ENCODE measurements at places on chromosomes 12 and 14. TPM values are rescaled to one million over a fixed set of nuclear protein-coding genes. Genes with fewer than 3 reads are reported as not detected.
A peak's percentile ranks its signal among the peaks of the same experiment; 100 is the strongest.

DNA sequence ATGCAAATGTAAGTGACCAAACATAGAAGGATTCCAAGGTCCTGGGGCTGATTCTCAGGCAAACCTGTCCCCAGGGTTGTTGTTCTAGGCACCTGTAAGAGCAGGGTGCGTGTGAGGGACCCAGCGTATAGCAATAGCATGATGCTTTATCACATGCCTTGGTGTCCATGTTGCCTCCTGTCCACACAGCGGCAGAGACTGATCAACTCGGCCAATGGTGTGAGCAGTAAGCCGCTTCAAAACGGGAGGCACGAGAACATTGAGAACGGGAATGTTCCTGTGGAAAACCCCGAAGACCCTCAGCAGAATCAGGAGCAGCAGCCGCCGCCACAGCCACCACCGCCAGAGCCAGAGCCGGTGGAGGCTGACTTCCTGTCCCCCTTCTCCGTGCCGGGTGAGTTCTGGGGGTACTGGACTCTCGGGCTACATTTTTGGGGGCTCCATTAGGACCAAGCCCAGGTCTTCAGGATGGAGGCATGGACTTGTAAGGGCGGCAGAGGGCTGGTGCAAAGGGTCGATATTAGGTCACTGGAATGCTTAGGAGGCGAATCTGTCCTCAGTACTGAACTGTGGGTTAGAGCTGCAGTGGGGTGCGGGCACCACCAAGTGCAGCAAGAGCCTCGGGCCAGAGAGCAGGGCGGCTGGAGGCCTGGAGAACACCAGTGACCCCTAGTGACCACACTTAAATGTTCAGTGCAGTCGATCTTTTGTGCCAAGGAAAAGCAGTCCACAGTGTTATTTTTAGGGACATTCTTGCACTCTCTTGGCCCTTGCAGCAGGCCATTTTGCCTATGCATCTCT lies 57.2 kb upstream of the RIN3 start:
- no peaks in the 10 kb centered on the region for H3K27me3 ChIP-seq
- H3K27ac ChIP-seq = no peak overlapping the region
- no peak overlapping the region for H3K4me3 ChIP-seq
- peaks cover 10% of the 10 kb centered on the region for H3K4me1 ChIP-seq
- no peaks in the 10 kb centered on the region for H3K36me3 ChIP-seq

- H3K36me3 ChIP-seq = no peaks in the 10 kb centered on the region
- peaks cover 53% of the 10 kb centered on the region for H3K4me1 ChIP-seq
- peak overlapping the region; percentile 67 for H3K4me3 ChIP-seq
- DNase-seq = no peak
Observed at GRCh38 chr14:41605550-41606281, 960 bp upstream of the LRFN5 start.

DNA sequence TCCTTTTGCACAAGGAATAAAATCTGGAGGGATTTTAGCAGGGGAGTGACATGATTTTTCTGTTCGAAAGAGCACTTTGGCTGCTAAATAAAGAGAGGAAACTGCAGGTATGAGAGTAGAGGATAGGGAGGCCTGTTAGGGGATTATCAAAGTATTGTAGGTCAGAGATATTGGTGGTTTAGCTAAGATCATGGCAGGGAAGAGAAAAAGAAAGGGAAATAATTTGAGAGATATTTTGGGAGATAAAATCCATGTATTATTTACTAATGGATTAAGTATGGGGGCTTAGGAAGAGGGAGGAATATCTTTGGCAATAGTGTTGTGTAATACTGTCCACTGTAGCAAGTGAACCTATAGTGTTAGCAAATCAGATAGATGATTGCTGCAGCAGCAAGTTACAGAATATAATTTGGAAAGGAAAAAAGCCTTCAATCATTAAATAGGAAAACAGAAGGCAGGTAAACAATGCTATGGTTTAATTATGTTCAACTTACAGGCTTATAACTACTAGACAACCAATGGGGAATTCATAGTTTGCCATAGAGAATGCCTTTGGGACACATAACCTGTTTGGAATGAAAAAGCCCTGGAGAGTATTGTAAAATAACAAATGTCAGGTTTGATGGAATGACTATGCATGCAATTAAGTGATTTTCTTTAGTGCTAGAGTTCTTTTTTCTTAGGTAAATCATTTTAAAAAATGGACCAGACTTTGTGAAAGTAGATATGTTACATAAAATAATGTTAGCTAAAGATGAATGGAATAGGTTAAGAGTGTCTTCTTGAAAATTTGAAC lies 50.5 kb downstream of the ADIPOR2 start:
- no peak overlapping the region for H3K4me3 ChIP-seq
- DNase-seq = no peak
- no peaks in the 10 kb centered on the region for H3K27me3 ChIP-seq
- peaks cover 40% of the 10 kb centered on the region for H3K4me1 ChIP-seq
- H3K36me3 ChIP-seq = no peaks in the 10 kb centered on the region

GRCh38 chr14:52267501-52268278 lies at the start of gene PTGDR:
Gene PTGDR, plus strand, starts transcription at chr14:52267698. Its CDS starts 117 bp downstream, at chr14:52267815.
- H3K27ac ChIP-seq = peak within 1 kb of the TSS; percentile 3
- H3K27me3 ChIP-seq = peaks cover 46% of the 10 kb centered on the region
- peak within 1 kb of the TSS; percentile 58 for H3K4me3 ChIP-seq

GRCh38 chr12:55820679-55821078 lies 2.8 kb downstream of the ORMDL2 start:
- no peak for DNase-seq
- H3K36me3 ChIP-seq = peaks cover 51% of the 10 kb centered on the region
- H3K4me3 ChIP-seq = no peak overlapping the region
- peaks cover 23% of the 10 kb centered on the region for H3K4me1 ChIP-seq

GRCh38 chr12:18320976-18321375 lies 59.7 kb downstream of the PIK3C2G start:
- H3K27ac ChIP-seq = no peak overlapping the region
- no peak overlapping the region for H3K4me3 ChIP-seq
- no peaks in the 10 kb centered on the region for H3K36me3 ChIP-seq
- H3K27me3 ChIP-seq = no peaks in the 10 kb centered on the region

DNA sequence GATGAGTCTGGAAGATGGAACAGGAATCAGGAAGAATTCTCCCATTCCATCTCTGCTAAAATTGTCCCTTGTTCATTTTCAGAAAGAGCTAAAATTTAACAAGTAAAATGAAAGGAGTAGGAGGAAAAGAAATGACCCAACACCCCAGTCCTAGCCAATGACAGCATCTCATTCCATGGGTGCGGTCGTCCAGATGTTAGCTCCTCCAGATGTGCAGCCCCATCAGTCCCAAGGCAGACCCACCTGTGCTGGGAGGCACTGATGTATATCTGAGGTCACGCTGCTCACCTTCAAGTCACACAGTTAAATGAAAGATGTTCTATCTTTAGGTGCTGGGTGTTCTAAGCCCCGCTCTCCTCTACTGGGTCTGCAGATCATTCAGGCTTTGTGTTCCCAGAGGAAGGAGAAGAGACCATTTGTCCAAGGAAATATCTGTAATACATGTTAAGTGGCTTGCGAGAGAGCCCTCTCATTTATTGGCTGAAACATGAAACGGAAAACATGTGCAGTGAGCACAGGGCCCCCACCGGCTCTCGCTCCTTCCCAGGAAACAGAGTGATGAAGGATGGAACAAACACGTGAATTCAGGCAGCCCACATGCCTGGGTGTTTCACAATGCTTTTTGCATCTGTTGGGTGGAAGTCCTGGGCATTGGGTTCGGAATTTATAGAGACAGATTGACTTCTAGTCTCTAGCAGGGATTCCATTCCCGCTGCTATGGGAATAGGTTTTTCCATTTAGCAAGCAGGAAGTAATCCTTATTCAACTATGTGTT lies 294.6 kb downstream of the NUAK1 start:
- peaks cover 20% of the 10 kb centered on the region for H3K4me1 ChIP-seq
- no peak overlapping the region for H3K27ac ChIP-seq
- H3K4me3 ChIP-seq = no peak overlapping the region
- no peaks in the 10 kb centered on the region for H3K27me3 ChIP-seq
- DNase-seq = peak; percentile 74
- no peaks in the 10 kb centered on the region for H3K36me3 ChIP-seq

DNA sequence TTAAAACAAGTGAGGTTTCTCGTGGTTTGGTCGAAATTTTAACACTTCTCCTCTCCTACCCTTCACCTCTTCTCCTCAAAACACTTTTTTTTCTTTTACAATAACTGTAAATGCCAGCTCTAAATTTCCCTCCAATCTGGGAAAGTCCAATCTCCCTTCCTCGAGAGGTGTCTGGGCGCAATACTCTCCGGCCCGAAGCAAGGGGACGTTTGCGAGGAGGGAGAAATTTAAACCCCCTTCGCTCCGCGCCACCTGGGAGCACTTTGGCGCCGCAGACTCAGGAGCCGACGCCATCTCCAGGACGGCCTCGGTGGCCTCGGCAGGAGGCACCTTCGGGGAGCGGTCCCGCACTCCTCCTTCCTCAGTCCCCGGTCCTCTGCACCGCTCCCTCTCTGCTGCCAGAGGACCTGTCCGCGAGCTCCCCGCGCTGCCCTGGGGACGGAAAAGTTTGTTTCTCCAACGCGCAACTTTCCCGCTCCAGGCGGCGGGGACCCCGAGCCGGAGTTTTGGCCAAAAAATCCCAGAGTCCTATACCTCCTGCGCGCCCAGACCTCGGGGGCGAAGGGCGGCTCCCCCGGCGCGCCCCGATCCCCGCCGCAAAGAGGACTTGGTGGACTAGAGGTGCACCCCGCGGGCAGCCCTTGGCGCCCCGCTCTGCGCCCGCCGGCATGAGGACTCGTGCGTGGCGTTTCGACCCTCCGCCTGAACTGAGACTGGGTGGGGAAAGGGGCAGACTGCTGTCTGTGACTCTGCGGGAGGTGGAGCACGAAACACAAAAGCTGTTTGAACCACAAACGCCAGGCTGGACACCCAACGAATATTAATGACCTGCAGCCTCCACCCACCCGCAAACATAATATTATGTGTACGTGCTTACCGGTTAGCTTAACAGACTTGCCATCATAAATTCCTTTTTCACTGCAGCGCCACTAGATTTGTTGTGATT lies 95.2 kb upstream of the HMGA2 start:
- H3K4me3 ChIP-seq = peak overlapping the region; percentile 13
- H3K27ac ChIP-seq = no peak overlapping the region
- no peaks in the 10 kb centered on the region for H3K36me3 ChIP-seq
- peaks cover 20% of the 10 kb centered on the region for H3K27me3 ChIP-seq
- peak; percentile 86 for DNase-seq
- H3K4me1 ChIP-seq = peaks cover 10% of the 10 kb centered on the region

Gene IAPP
- total RNA-seq = not detected

All from esophagus muscularis mucosa (tissue), 4 donors.